Renal pelvis (tissue), 12 donors: ENCODE measurements at places on chromosomes 2 and 18. TPM values are rescaled to one million over a fixed set of nuclear protein-coding genes. Genes with fewer than 3 reads are reported as not detected.

GRCh38 chr2:231429152-231429551 lies 33.6 kb downstream of the B3GNT7 start:
- no peak for DNase-seq

The B4GALT6 gene
- polyA plus RNA-seq: 19.7 TPM

The ACADL gene
- 26.3 TPM for polyA plus RNA-seq

GRCh38 chr2:6917071-6917760 lies at the start of gene RNF144A:
Gene RNF144A (plus strand): TSS chr2:6917412. CDS start chr2:6996927, 79,515 bp downstream.
- peak; percentile 69 for DNase-seq

DNA sequence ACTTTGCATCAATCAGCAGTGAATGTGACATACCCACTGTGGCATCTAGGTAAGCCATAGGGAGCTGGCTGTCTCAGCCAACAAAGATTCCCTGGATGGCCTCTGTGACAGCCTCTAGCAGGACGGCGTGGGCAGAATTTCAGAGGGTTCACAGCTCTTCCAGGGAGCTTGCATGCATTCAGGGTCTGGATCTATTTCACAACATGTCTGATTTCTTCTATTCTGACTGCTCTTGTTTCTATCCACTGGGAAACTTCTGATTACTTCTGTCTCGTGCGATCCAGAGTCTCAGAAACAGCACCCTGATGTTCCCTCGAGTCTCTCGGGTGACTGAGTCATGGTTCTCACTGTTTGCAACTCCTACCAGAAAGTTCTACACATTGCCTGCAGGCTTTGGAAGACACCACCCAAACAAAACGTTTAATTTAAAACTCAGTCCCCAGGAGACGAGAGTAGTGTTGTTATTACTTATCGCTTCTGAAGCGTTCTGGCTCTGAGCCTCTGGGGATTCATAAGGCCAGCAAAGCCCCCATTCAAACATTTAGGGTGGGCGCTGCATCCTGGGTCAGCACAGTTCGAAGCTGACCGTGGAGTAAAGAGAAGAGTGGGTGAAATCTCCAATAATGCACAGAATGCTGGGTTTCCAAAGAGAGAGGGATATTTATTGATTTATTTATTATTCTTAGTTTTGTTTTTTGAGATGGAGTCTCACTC lies 41.9 kb upstream of the ODC1 start:
- no peak for DNase-seq

DNA sequence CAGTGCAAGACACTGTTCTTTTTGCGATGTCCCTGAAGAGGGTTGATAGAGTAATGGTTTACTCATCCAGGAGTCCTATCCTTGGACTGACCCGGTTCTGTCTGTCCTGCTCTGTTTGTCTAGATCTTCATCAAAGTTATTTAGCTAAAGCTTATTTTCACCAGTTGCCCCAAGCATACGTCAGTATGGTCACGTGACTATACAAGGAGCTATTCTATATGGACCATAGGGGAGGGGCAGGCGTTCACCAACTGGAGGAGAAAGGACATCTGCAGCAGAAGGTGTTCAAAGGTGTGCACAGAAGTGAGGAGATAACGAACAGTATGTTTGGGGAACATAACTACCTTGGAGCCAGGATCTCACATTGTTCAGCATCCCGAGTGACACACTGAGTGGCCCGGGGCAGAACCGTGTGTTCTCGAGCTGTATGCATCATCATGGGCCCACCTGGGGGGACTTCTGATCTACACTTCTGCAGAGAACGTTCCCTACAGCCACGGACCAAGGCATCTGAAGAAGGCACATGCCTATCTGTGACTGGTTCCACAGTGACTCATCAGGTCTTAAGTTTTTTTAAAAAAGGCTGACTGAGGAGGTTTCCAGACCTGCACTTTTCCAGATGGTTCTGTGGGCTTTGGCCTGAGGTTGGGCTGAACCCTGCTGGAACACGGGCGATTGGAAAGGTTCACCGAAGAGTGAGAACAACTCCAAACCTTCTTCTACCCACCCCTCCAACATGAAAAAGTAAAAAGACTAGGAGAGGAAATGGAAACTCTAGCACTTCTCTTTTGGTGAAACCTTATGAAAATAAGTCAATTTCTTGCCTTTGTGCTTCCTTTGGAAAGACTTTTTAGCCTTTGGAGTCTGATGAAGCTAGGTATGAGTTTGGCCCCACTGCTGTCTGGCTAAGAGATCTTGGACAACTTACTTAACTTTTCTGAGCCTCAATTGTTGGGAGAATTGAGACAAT lies 68.6 kb upstream of the YWHAQ start:
- DNase-seq: no peak

- no peak for DNase-seq
These were observed 27.3 kb downstream of the DCDC2C start for GRCh38 chr2:3730646-3731045.

DNA sequence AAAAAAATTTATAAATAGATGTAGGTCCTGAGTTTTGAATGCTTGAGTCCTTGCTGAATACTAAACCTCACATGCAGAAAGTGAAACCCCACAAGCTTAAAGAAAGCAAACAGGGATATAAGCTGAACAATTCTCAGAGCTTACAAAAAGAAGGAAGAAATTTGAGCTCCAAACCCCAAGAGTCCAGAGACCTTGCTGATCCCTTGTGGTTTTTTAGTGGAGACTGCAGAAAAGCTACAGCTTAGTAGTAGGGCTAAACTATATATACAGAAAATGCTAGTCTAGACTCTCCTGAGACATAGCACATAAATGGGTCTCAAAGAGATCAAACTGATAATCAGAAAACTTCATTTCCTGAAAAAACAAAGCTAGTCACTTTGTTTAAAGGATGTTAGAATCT lies 1548.1 kb upstream of the ZEB2 start:
- DNase-seq: no peak

DNA sequence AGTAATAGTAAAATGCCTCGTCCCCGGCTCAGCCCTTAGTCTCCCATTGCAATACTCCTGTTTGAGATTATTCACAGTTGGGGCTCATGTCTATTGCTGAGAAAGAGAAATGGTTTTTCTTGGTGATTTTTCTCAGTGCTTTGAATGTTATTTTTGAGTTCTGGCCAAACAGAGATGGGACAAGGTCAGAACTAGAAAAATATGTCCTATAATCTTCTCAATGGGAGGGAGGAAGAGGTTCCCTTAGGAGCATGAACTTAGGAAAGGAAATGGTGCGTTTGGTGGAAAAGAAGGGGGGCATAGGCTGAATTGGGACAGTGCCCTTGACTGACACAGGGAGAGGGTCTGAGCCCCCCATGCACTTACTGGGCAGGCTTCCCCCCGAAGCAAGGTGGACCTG lies 133.8 kb downstream of the AGAP1 start:
- no peak for DNase-seq
